ENCODE measurements at places on chromosomes 12 and 14.

DNA sequence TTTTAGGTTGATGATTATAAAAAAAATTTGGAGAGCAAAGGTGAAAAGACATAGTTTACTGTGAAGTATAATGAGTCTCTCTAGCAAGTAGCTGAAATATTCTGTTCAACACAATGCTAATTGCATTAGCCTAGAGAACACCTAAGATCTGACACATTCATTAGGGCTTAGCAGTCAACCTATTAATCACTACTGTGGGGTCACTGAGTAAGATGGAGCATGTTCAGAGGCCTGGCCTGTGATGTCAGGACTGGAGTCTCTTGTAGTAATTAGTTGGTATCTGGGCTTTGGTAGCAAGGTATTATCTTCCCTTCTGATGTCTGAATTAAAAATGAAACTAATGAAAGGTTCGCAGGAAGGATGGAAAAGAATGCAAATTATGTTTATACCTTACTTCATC is 112.7 kb downstream of the SLC16A7 start:
- no peak for DNase-seq

DNA sequence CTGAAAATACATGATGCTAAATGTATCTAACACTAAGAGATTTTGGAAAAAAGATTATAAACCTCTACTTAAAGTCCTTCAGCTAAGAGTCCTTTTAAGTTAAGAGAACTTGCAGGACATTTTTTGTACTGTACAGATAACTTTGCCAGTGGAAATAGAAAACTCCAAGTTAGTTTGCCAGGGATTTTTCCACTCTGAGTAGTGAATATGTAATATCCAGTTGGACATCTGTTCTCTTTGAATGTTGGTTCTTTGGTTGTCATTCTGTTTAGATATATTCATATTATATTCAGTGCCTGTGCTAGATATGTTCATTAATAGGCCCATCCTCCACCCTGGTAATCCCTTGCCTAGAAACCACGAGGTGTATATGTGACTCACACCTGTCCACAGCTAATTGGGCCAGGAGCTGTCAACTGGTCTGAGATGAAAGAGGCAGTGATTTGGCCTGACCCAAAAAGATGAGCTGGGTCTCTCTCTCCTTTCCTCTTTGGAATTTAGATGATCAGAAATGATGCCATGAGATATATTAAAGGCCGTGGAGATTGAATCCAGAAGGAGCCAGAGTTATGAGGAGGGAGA is 261.0 kb upstream of the LRIG3 start:
- DNase-seq = no peak

- DNase-seq = no peak
Observed at GRCh38 chr12:124111006-124111405, 138.0 kb downstream of the ZNF664 start.

- no peak for DNase-seq
Observed at GRCh38 chr12:31702047-31702446, 26.8 kb downstream of the AMN1 start.

- DNase-seq = no peak
Observed at GRCh38 chr12:54044425-54045103, 9.1 kb upstream of the HOXC4 start.

DNA sequence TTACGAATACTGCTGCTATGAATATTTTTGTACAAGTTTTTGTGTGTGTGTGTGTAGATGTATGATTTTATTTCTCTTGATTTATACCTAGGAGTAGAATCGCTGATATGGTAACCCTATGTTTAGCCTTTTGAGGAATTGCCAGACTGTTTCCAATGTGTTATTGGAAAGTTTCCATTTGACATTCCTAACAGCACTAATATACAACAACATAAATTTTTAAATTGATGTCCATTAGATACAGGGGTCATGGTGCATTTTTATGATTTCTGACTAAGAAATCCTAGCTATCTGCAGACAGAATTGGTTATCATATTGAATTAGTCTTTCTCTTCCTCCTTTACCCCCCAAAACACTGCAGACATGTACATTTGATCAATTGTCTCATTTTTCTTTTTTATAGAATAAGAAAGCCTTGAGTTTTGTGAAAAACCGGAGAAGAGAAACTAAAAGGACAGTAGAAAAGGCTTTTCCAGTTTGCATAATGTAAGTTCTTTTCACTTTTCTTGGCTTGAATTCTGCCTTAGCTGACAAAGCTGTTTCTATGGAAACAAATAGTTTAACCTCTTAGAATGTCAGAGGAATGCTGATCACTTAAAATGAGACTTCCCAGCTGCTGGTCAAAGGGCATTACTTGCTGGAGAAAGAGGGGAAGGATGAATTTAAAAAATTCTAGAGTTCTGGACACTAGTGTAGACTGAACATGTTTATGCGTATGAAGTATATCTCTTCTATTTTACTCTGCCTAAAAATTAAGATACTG is 28.2 kb downstream of the PALS1 start:
- DNase-seq = no peak

GRCh38 chr14:90697132-90697531 is 119.1 kb downstream of the TTC7B start:
- no peak for DNase-seq
